ENCODE measurements at places on chromosomes 7 and 10. TPM values are rescaled to one million over a fixed set of nuclear protein-coding genes. Genes with fewer than 3 reads are reported as not detected.

GRCh38 chr10:35752469-35753461 is 110.7 kb upstream of the FZD8 start:
- no peak for DNase-seq

- no peak for DNase-seq
Measured at GRCh38 chr7:133429371-133429770, 176.5 kb downstream of the EXOC4 start.

- peak; percentile 67 for DNase-seq
Measured at GRCh38 chr7:27172823-27173510, 1.2 kb downstream of the HOXA10 start.

- no peak for DNase-seq
Measured at GRCh38 chr7:44068054-44068453, 2.7 kb upstream of the PGAM2 start.

- peak; percentile 67 for DNase-seq
Measured at GRCh38 chr10:35545878-35546590, 59.1 kb upstream of the GJD4 start.

DNA sequence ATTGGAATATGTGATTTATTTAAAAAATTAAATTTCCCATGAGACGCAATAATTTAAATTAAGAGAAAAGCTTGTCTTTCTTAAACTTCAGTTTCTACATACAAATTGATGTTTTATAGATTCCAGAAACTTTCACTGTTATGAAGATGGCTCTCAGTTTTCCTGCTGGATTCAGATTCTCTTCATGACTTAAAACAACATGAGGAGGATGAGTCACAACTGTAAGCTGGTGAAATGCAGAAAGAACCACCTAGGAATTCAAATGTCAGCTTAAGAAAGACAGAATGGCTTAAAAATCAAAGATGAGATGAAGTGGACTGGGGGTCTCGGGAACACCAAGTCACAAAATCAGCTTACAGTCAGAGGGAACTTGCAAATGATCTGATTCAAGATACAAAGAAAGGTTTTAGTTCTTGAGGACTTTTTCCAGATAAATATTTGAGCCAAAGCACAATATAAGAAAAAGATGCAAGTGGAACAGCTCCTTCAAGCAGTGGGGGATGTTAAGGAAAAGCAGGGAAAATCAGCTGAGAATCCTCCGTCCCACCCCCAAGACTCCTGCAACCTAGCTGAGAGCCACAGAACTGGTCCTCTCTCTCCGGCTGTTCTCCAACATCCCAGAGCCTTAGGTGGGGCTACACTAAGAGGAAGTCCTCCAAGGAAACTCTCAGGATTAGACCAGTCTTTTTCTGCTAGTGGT is 279.8 kb downstream of the KCNMA1 start:
- DNase-seq = peak; percentile 80

GRCh38 chr10:67575532-67575931 is 120.5 kb downstream of the CTNNA3 start:
- no peak for DNase-seq

- DNase-seq = peak; percentile 44
Measured at GRCh38 chr10:62305813-62306212, 37.2 kb upstream of the RTKN2 start.

DNA sequence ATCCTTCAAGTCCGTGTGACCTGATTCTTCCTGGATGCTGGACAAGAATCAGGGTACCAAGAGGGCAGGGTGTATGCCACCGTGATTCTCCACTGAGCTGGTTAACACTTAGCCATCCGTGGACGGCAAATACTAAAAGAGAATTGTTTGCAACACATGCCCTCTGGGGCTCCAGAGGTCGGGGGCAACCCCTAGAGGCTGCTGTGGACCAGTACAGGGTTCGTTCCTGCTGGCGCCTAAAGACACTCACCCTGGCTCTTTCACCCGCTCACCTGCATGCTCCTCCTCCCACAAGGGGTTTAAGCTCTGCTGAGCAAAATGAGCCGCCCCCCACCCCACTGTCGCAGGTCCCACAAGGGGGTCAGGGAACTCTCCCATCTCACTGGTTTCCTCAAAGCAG is 148.7 kb upstream of the ITGB1 start:
- no peak for DNase-seq

DNA sequence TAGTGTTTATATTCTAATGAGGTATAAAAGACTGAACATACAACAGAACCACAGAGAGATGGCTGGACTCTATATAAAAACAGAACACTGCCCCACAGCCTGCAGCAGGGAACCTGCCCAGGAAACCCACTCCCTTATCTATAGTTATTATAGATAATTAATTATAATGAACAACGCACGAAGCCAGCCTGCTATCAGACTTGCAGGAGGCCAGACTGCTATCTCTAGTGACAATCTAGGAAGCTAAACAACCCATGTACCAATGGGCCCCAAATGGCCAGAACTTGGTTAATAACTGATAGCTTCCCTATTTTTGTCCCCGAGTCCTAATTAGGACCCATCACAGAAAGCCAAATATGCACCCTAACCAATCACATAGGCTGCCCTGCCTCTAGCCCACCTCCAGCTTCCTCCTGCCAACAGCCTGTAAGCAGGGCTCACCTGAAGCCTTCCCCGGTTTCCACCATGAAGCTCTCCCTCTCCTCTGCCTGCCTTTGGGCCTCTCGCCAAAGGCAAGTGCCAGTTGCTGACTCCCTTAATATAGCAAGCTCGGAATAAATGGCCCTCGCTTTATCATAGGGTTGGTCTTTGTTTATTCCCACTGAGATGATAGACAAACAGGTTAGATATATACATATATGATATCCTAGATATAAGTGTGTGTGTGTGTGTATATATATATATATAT is 74.5 kb downstream of the SYPL1 start:
- DNase-seq = no peak

DNA sequence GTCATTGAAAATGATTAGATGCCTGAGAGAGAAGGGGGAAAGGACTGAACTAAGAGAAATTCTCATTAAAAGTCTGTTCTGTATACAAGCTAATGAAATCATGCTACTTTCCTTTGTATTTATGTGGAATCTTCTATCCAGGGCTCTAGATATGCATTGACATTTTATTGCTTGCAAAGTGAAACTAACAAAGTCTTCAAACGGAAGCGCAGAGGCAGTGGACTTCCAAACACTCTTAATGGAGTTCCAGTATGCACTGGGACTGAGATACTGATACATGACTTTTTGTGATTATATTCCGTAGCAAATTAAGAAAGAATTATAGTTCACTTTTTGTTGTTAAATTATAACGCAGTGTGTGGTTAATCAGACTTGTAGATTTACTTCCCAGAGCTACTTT is 166.8 kb upstream of the TBX20 start:
- DNase-seq = no peak

GRCh38 chr7:80634505-80634904 is 3.9 kb upstream of the CD36 start:
- peak; percentile 95 for DNase-seq

GRCh38 chr10:68561865-68562649 is 1.9 kb downstream of the TET1 start:
- DNase-seq = no peak

GRCh38 chr10:8187171-8187666 is 132.7 kb downstream of the GATA3 start:
- no peak for DNase-seq

- DNase-seq = no peak
Measured at GRCh38 chr10:112456533-112456932, 9.5 kb downstream of the VTI1A start.

- no peak for DNase-seq
Measured at GRCh38 chr7:94422136-94422535, 27.4 kb downstream of the COL1A2 start.

DNA sequence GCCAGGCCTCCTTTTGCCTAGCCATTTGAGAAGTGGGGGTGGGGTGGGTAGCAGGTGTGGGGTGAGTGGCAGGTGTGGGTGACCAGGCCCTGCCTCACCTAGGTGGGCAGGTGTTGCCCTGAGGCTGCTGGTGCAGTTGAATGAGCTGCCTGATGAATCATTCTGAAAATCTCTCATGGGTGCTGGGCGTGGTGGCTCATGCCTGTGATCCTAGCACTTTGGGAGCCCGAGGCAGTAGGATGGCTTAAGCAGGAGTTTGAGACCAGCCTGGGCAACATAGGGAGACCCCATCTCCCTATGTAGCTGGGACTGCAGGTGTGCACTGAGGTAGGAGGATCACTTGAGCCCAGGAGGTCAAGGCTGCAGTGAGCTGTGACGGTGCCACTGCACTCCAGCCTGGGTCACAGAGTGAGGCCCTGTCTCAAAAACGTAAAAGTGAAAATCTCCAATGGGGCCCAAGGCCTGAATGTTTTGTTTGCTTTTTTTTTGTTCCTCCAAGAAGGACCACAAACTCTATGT is 17.7 kb downstream of the TSPAN14 start:
- no peak for DNase-seq

- DNase-seq = no peak
Measured at GRCh38 chr7:151831606-151832005, 45.3 kb downstream of the PRKAG2 start.

GRCh38 chr10:92857904-92858514 is 9.7 kb downstream of the EXOC6 start:
- no peak for DNase-seq

DNA sequence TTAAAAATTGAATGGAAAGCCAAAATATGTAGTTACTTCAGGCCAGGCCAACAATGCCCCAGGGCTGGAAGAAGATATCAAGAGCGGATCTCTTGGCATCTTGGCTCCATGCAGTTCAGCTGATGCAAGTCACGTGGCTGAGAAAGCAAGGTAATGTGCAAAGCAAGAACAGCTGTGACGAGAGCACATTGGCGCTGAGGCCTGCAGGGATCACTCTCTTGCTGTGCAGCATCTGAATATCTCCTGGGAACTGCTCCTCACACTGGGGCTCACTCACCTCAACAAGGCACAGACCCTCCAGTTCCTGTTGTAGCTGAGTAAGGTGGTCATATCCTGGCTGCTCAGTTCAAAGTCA is 14.0 kb downstream of the AKR1B1 start:
- DNase-seq = no peak

GRCh38 chr7:132019703-132020102 is 463.3 kb upstream of the PODXL start:
- no peak for DNase-seq

DNA sequence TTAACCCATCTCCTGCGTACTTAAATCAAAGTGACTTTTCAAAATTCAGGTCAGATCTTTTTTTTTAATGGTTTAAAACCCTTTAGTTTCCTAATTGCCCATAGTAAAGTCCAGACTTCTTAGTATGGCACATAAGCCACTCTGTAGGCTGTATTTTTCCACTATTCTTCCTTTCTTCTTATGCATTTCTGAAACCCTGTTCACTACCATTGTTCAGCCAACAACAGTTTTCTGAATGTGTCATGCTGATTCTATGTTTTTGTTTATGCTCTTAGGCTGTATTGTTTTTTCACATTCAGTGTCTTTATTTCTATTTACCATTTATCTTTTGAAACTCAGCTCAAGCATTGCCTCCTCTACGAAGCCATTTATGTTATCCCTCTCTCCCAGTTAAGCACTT is 26.7 kb downstream of the CCSER2 start:
- DNase-seq = no peak

DNA sequence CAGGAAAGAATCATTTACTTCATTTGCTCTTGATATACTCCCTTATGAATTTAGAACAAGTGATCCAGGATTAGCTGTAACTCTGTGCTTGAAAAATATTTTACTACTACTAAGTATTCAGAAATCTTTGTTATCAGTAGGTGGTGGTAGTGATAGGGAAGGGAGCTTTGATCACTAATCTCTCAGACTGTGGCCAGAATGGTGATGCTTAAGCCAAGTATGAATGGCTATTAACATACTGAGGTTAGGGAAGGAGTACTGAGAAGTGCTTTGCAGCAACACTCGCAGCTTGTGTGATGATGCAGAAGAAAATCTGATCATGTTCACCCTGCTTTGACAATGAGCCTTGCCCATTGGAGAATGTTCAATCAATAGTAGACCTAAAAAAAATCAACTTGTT is 29.3 kb downstream of the AP3M1 start:
- no peak for DNase-seq

The NUTM2E gene
- not detected for total RNA-seq

The PSPH gene
- 103 TPM for total RNA-seq

The CALD1 gene
- total RNA-seq = 230 TPM

The PDE6C gene
- not detected for total RNA-seq

The TAS2R41 gene
- not detected for total RNA-seq

The HIPK2 gene
- 50.9 TPM for total RNA-seq

The ASIC3 gene
- total RNA-seq = 2.2 TPM

The KCP gene
- 0.13 TPM for total RNA-seq

The SPACDR gene
- total RNA-seq = not detected

The ZNF32 gene
- 37.4 TPM for total RNA-seq

The GNAT3 gene
- not detected for total RNA-seq
